Cardiac septum (tissue), 1 donor: ENCODE measurements at places on chromosomes 4 and X. TPM values are rescaled to one million over a fixed set of nuclear protein-coding genes. Genes with fewer than 3 reads are reported as not detected.

DNA sequence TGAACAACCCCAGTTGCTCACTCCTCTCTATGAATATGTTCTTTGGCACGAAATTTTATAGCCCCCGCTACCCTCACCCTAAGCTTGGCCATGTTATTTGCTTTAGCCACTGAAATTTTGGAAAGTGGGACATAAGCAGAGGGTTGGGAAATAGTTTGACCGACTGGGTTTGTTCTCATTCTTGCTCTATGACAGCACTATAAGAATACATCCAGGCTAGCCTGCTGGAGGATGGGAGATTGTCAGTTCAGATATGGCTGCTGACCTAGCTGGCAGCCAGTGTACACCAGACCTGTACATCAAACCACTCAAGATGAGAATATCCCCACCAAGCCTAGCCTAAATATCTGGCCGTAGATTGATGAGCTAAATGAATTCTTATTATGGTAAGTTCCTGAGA lies 298.1 kb downstream of the PDGFC start:
- no peak for DNase-seq

The RAB41 gene
- total RNA-seq, result not detected

DNA sequence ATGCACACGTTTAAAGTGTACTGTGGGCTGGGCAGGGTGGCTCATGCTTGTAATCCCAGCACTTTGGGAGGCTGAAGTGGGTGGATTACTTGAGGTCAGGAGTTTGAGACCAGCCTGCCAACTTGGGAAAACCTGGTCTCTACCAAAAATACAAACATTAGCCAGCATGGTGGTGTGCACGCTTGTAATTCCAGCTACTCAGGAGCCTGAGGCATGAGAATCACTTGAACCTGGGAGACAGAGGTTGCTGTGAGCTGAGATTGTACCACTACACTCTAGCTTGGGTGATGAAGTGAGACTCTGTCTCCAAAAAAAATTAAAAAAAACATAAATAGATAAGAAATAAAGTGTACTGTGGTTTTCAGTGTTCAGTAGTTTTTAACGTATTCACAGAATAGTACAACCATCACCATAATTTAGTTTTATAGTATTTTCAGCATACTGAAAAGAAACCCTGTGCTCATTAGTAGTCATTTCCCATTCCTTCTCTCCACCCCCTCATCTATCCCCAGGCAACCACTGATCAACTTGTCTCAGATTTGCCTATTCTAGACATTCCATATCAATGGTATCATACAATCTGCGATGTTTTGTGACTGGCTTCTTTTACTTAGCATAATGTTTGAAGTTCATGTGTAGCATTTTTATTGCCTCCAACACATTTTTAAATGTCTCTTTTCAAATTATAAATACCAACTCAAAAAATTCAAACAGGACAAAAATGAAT lies 19.1 kb downstream of the SLAIN2 start:
- DNase-seq, result no peak

GRCh38 chrX:153766871-153767673 lies 3.0 kb downstream of the PLXNB3 start:
- DNase-seq, result no peak

DNA sequence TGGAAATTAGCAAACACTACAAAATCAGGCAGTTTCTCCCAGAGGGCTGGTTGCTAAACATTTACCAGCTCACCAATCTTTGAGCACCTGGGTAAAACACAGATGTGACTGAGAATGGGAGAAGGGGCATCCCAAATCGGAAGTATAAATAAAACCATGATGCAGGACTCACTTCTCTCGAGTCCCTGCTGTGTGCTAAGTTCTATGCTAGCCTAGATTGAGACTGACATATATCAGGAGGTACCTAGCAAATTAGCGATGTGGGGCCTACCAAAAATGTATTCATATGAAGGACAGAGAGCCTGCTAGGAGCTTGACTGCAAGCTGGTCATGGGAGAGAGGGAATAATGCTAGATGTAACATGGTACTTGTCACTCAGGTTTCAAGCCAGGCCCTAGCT lies 171.9 kb upstream of the PGRMC2 start:
- DNase-seq, result no peak

The FDCSP gene
- not detected for total RNA-seq

DNA sequence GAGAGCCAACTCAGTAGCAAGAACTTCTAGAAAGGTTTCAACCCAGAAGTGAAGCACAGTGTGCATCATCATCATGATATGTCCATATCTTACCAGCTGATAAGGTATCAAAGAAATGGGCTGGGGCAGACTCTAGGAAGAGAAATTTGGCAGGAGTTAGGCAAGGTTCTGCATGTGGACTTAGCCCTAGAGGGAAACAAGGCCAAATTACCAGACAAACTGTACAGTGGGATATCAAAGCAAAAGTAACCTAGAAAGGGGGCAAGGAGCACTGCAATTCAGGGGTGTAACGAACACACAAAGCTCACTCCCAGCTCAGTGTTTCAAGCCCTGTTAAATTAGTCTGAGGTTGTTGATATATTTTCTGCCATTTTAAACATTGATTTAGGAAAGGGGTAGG lies 407.4 kb downstream of the SMARCA1 start:
- DNase-seq, result no peak

The HS3ST1 gene
- total RNA-seq, result 1.2 TPM

- no peak for DNase-seq
Observed at GRCh38 chrX:24173115-24173847, 23.8 kb downstream of the ZFX start.

- DNase-seq, result no peak
Observed at GRCh38 chr4:5100986-5101385, 49.7 kb downstream of the STK32B start.

- no peak for DNase-seq
Observed at GRCh38 chr4:141046255-141046654, 87.0 kb downstream of the RNF150 start.

GRCh38 chrX:1205681-1206611 lies 6.5 kb downstream of the CRLF2 start:
- DNase-seq, result peak; percentile 53

DNA sequence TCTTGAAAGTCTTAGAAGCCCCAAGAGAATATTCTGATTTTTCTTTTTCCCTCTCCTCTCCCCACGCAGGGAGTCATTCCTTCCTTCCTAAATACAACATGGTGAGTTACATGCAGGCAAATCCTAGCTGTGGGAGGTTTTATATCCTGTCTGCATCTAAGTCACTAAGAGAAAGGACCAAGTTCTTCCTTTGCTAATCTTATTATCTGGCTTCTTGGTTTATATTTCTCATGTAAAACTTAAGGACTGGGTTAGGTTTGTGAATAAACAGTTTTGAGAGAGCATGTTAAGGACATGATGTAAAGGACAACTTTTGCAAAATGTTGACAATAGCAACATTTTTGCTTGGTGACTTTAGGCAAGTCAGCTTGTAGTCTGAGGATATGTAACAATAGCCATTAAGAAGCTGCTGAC lies 5.1 kb upstream of the CXCL9 start:
- DNase-seq, result no peak

The CXCL13 gene
- not detected for total RNA-seq

DNA sequence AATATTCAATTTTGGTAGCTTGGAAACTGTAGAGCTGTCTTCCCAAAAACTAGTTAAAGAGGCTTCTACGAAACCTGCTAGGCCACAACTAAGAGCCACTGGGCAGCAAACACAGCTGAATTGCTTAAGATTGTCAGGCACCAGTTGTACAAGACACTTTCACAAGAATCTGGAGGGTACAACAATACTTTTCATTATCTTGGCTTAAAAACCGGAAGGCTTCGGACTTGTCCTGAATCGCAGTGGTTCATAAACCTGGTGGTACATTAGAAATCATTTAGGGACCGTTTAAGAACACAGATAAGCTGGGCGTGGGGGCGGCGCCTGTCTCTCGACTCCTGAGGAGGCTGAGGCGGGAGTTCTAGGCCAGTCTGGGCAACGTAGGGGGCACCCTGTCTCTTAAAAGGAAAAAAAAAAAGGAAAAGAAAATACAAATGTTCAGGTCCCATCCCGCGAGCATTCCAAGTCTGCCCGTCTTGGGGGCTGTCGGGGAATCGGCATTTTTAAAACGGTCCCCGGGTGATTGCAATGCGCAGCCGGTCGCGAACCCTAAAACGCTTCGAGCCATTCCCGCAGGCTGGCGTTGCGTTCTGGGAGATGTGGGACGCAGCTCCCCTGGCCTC lies 763 bp downstream of the PYURF start:
- DNase-seq, result peak; percentile 76

DNA sequence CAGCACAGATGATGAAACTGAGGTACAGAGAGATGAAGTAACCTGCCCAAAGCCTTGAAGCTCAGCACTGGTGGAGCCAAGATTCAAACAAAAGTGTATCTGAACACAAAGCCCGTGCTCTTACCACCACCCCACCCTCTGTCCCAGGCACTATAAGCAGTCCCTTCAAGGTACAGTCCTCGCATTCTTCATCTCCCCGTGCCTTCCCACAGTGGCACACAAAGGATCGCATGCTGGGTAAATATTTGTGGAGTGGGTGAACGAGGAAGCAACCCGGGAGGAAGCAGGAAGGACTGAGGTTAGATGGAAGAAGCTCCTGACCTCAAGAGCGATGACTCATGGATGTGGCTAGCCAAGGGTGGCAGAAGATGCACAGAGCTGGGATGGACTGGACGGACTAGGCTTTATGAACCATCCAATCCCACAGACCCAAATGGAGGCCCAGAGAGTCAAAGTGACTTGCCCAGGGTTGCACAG lies 18.4 kb downstream of the IQSEC2 start:
- DNase-seq, result peak; percentile 61

The ATP11C gene
- total RNA-seq, result 5.8 TPM

The TCEAL6 gene
- total RNA-seq, result not detected

DNA sequence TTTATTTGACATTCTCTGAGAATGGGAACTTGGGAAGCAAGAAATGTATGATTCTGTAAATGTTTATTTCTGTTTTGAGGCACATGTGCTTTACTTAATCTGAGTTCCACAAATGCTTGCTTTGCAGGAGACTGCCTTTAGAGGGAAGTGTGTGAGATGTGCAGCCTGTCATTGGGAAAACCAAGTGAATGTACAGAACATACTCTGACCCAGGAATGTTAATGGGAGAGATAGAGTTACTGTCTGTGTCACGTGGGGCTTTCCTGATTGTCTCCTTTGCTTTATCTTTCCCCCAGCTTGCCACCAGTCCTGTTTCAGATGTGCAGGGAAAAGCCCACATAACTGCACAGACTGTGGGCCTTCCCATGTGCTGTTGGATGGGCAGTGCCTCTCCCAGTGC lies 218.6 kb upstream of the ANXA3 start:
- no peak for DNase-seq

The ETDB gene
- total RNA-seq, result not detected

- no peak for DNase-seq
Observed at GRCh38 chr4:53651156-53651735, 60.0 kb upstream of the LNX1 start.

DNA sequence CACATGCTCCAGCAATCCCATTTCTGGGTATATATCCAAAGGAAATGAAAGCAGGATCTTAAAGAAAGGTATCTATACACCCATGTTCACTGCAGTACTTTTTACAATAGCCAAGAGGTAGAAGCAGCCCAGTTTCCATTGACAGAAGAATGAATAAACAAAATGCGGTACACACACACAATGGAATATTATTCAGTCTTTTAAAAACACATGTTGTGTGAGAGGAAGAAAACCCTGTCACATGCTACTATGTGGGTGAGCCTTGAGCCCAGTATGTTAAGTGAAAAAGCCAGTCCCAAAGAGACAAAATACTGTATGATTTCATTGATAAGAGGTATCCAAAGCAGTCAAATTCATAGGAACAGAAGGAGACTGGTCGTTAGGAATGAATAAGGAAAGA lies 6.3 kb downstream of the ANXA3 start:
- no peak for DNase-seq

The ANOS1 gene
- total RNA-seq, result 4.2 TPM

The SHISA3 gene
- 0.46 TPM for total RNA-seq

The IGBP1 gene
- 31.2 TPM for total RNA-seq

The PABPC5 gene
- total RNA-seq, result 0.67 TPM

DNA sequence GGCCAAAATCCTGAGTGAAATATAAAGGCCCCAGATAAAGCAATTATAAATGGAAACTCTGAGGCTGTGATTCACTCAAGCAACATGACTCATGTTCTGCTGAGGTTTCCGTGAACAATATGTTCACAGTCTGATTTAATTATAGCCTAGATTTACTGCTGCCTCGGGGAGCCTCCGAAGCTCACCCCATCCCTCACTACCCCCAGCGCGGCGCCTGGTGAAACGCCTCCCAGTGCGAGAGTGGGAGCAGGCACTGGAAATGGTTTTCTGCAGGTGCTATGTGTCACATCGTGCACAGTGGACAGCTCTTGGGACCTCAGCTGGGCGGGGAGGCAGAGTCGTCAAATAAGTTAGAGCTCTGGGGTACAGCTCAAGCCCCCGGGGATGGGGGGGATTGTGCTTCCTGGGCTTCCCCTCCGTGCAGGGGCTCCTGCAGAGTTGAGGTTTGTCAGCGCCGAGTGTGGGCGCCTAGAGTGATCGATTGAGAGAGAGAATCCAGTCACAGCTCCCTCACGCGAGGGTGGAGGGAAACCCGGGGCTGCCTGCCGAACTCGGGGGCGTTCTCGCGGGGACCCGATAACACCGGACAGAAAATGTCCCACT lies 110.6 kb downstream of the PHKA2 start:
- peak; percentile 66 for DNase-seq

The F8A3 gene
- 0.19 TPM for total RNA-seq

The TMPRSS11D gene
- total RNA-seq, result not detected

DNA sequence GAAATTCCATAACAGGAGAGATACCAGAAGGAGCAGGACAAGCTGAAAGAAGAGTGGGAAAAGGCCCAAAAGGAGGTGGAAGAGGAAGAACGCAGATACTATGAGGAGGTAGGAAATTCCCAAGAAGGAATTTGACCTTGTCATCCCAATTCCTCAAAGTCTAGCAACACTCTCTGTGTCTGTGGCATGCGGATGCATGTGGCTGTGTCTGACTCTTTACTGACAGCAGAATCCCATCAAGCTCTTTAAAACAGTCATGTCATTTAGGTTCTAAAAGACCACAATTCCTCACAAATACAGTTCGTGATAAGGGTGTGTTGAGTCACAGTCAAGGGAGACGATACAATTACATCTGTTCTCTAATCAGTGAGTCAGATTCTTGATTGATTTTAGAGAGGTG lies 68.5 kb downstream of the PHOX2B start:
- no peak for DNase-seq

GRCh38 chr4:71444395-71444794 lies 105.6 kb downstream of the SLC4A4 start:
- no peak for DNase-seq

The CYSLTR1 gene
- total RNA-seq, result 1.8 TPM

The FAM9C gene
- total RNA-seq, result not detected

DNA sequence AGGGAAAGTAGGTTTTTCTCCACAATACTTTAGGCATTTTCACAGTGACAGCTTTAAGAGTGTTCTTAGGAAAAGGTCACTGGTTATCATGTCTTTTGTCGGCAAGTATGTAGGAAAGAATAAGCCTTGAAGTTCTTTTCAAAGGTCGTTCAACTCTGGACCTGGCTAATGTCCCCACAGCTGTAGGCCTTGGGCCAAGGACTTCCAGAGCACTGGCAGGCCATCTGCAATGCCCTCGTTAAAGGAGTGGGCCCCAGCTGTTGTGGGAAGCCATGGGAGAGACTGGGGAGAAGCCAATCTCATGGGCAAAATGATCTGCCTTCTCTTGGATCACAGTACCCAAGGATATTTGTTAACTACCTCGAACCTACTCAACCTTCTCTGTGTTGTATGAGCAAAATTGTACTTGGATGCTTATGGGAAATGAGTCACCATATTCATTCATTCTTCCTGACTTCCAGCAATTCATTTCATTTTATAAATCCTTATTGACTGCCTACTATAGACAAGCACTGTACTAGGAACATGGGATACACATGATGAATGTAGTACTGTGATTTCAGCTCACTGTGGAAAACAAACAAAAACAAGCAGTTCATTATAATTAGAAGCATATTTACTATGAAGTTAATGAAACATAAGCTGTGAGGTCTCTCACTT lies 141.1 kb upstream of the KIT start:
- no peak for DNase-seq
